ENCODE measurements at places on chromosomes 11 and 22. TPM values are rescaled to one million over a fixed set of nuclear protein-coding genes. Genes with fewer than 3 reads are reported as not detected.

The CACNA1I gene
- 0.03 TPM for total RNA-seq

The FGF19 gene
- total RNA-seq = 0.03 TPM

The AQP11 gene
- total RNA-seq = 2.3 TPM

The C22orf42 gene
- not detected for total RNA-seq

The OR8D1 gene
- total RNA-seq = not detected

The DBX1 gene
- not detected for total RNA-seq
